ENCODE measurements at places on chromosomes 4 and X.
A peak's percentile ranks its signal among the peaks of the same experiment; 100 is the strongest.

GRCh38 chrX:153848325-153848724, 18.0 kb upstream of the PDZD4 start:
- no peak for DNase-seq

- no peak for DNase-seq
Measured at GRCh38 chr4:15109600-15109999, 107.3 kb downstream of the CPEB2 start.

DNA sequence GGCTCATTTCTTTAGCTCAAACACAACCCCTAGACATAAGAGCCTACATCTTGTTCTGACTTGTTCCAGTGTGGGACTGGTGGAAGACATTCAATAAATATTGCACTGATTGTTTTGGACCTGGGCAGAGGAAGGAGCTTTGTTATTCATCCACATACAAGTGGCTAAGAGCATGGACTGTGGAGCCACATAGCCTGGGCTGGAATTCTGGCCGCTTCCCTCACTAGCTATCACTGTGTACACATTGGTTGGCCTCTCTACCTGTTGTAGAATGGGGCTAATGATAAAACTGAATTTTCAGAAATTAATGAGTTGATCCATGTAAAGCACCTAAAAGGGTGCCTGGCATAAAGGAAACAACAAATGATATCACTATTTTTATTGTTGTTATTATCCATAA, 80.0 kb downstream of the ZNF674 start:
- DNase-seq: no peak

GRCh38 chrX:71191248-71191647, 31.8 kb upstream of the GJB1 start:
- no peak for DNase-seq

GRCh38 chrX:100962811-100963210, 6.7 kb upstream of the ARL13A start:
- no peak for DNase-seq

GRCh38 chr4:167041524-167041923, 192.8 kb downstream of the SPOCK3 start:
- DNase-seq: no peak

- DNase-seq: no peak
Measured at GRCh38 chrX:154294791-154295574, at the start of gene TEX28. TSS of gene TEX28 (minus strand) at chrX:154295124. CDS start at chrX:154292117, 3,007 bp downstream.

GRCh38 chrX:12349201-12349600, 210.9 kb downstream of the FRMPD4 start:
- DNase-seq: no peak

GRCh38 chr4:53899586-53900270, 164.7 kb downstream of the CHIC2 start:
- DNase-seq: no peak

GRCh38 chr4:30191902-30192301, 528.3 kb upstream of the PCDH7 start:
- no peak for DNase-seq

DNA sequence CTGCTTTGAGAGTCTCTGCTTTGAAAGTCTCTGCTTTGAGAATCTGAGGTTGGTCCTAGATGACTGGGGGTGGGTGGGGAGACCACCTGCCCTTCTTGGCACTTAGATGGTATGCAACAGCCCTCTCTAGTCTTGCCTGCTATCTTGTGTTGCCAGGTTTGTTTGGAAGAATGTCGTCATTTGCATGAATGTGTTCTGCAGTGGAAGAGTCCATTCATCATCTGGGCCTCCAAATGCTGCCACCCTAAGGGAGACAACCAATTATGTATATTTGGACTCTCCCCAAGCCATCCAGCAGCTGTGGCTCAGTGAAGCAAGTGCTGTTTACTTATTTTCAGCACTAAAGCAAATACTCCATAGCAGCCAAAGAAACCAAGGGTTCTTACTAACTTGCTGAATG, 44.6 kb upstream of the TRPC5OS start:
- no peak for DNase-seq

DNA sequence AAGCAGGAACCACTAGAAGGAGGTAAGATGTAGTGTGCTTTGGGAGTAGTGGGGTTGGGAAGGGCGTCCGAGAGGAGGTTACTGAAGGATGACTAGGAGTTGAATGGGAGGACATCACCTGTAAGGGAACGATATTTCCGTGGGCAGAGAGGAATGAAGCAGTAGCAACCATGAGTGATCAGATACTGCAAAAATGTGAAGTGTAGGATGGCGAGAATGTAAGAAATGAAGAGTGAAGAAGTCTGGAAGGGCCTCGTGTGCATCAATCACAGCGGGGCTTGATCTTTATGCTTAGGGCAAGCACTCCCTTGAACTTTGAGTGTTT, 594 bp downstream of the MSMO1 start:
- DNase-seq: peak; percentile 17

- DNase-seq: no peak
Measured at GRCh38 chr4:7037425-7037824, 5.7 kb upstream of the TADA2B start.

GRCh38 chr4:123325241-123325681, 71.3 kb upstream of the SPRY1 start:
- no peak for DNase-seq

GRCh38 chrX:153515435-153515834, 2.0 kb upstream of the ATP2B3 start:
- no peak for DNase-seq

GRCh38 chr4:173420801-173421200, 21.9 kb upstream of the SCRG1 start:
- DNase-seq: no peak

DNA sequence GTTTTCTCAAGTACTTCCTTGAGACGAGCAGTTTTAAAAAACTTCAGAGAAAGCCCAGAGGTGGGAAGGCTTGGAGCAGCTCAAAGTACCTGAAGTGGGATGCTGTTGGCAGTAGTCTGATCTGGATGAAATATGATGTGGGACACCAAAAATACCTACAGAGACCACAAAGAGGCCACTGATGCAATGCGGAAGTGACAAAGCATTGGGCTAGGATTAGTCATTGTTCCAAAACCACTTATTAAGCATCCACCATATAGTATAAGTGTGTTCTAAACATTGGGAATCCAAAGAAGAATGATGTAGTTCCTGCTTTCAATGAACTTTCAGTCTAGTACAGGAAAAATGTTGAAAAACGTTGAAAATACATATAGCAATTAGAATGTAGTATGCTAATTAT, 386.1 kb upstream of the CNKSR2 start:
- DNase-seq: no peak

DNA sequence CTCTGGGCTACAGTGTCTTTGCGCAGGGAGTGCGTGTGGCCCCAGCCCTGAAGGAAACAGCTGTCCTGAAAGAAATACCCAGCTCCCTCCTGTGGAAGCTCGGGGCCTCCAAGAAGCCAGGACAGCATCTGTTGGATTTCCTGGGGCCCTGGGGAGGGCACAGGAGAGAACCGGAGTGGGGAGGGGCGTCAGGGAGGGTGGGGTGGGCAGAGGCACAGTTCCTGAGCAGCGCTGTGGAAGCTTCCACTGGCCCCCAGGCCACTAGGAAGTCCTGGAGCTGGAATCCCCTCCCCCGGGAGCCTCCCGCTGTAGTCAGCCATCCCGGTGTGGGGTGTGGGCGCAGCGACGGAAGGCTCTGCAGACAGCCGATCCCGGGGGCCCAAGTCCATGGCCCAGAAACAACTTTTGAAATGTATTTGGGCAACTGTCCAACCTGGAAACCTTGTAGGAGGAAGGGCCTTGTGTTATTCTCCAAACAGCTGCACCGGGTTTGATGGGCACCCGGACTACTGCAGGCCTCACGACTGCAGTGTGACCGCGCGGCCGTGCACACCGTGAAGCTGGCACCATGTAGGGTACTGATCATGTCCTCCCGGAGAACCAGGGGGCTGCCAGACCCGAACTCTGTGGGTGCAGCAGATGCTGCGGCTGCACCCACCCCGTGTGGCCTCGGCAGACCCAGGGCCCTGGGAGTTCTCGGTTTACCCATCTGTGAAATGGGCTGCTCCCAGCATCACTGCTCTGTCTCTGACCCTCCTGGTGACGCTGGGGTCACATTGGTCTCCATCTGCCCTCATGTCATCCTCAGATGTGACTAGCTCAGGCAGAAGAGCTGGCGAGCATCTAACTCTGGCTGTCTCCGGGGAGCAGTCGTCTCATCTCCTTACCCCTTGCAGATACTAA, 68.5 kb upstream of the HMX1 start:
- peak; percentile 33 for DNase-seq

- DNase-seq: no peak
Measured at GRCh38 chr4:74873545-74874301, 59.2 kb upstream of the PARM1 start.

DNA sequence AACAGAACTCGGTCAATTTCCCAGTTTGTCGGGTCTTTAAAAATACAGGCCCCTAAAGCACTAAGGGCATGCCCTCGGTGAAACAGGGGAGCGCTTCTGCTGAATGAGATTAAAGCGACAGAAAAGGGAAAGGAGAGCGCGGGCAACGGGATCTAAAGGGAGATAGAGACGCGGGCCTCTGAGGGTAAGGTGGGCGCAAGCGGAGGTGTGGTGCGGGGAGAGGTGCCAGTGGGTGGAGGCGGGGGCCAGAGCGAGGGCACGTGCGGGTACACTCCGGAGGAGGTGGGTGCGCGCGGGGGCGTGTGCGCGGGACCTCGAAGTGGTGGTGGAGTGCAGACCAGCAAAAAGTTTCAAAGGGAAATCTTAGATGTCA, 787 bp upstream of the TET2 start:
- DNase-seq: no peak

DNA sequence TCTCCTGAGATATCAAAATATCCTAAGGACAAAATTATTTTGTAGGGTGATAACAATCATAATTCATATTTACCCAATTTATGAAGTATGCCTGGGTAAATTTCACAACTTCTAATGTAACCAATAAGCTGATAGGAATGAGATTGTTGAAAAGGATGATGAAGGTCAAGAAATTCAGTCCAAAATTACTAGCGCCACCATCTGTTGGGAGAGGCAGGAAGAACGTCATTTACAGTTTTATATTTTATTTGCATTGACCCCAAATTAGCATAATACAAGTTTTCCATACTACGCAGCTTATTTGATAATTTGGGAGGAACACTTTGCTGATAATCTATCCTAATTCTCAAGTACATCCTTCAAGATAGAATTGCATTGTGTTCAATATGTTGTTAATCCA, 78.7 kb downstream of the ATP8A1 start:
- DNase-seq: no peak

DNA sequence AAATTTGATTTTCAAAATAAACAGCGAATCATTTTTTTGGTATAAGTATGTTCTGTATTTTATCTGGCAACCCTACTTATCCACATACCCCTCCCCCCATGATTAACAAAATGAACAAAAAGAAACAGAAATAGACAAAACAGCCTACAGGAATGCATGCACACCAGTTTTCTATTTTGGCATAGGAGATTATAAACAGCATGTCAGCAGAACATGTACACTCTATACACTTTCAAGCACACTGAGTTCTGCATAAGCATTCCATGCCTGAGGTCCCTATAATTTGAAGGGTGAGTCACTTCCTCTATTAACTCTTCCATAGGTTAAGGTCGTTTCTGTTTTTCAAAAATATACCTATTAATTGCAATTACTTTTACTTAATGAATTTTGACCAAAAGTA, 28.0 kb upstream of the ZNF280C start:
- DNase-seq: no peak

GRCh38 chr4:114265342-114265741, 285.9 kb upstream of the ARSJ start:
- no peak for DNase-seq

GRCh38 chrX:108322234-108322633, 116.0 kb downstream of the COL4A6 start:
- DNase-seq: no peak

GRCh38 chr4:144575181-144575580, 70.8 kb upstream of the HHIP start:
- DNase-seq: no peak

DNA sequence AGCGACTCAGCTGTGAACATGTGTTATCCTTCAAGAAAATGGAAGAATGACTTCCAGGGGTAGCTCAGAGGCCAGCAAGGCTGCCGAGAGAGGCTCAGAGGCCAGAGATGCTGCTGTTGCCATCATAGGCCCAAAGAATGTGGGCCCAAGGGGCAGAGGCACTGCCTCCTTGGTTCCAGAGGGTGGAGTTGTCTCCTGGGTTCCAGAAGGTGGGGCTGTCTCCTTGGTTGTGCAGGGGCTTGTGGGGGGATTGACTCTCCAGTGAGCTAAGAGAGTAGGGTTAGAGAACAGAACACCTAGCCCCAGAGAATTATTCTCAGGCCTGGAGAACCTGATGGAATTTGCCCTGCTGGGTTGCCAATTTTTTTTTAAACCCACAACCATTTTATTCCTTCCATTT, 62.6 kb downstream of the DGKK start:
- no peak for DNase-seq

GRCh38 chrX:47743504-47743903, 84.5 kb upstream of the UXT start:
- DNase-seq: no peak

DNA sequence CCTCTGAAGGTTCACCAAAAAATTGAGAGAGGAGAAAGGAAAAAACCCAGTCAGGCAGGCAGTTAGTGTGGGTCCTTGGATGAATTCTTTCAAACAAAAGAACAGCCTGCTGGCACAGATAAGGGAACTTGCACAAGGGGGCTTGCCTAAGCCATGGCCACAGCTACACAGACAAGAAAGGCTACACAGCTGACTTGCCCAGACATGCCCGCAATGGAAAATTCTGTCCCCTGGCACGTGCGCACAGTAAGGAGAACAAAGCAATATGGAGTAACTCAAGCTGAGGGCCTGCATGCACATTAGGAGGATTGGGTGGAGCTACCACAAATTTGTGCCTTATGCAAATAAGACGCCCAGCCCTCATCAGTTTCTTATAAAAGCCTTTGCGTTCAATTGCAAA, 512.5 kb upstream of the HTR2C start:
- DNase-seq: no peak

DNA sequence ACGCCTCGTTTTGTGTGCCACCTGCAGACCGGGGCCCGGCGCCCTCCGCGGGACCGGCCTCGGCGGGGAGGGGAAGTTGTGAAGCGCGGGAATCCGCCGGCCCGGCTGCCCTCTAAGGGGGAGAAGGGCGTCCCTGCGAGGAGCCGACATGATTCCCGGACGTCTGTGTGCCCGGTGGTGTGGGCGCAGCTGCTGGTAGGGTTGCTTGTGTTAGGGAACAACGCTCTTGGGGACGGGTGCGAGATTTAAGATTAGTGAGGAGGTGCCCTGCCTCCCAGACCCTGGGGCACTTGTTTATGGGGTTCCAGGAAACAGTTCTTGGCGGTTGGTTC, 627 bp downstream of the CDKN2AIP start:
- DNase-seq: peak; percentile 71

- peak; percentile 73 for DNase-seq
Measured at GRCh38 chr4:118981839-118982381, 93.3 kb downstream of the SYNPO2 start.

GRCh38 chr4:8645753-8646124, 53.2 kb downstream of the CPZ start:
- no peak for DNase-seq

GRCh38 chrX:82141942-82142341, 940.0 kb downstream of the SH3BGRL start:
- DNase-seq: no peak

DNA sequence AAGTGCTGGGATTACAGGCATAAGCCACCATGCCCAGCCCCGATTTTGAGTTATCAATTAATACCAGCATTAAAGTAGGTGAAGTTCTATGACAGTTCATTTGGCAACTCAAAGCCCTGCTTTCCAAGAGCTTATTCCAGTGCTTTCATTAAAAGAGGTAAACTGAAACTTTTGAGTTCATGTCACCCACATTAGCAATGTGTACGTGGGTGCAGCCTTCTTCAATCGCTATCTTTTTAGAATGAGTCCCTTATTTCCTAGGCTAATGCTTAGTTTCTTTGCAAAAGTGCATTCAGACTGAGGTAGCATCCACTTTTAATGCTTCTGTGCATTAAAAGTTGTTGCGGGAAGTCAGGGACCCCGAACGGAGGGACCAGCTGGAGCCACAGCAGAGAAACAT, 26.1 kb upstream of the MTNR1A start:
- DNase-seq: no peak
